ENCODE measurements at places on chromosomes 13 and 19.

- no peak for DNase-seq
Measured at GRCh38 chr19:22545751-22546150, 88.4 kb upstream of the ZNF492 start.

DNA sequence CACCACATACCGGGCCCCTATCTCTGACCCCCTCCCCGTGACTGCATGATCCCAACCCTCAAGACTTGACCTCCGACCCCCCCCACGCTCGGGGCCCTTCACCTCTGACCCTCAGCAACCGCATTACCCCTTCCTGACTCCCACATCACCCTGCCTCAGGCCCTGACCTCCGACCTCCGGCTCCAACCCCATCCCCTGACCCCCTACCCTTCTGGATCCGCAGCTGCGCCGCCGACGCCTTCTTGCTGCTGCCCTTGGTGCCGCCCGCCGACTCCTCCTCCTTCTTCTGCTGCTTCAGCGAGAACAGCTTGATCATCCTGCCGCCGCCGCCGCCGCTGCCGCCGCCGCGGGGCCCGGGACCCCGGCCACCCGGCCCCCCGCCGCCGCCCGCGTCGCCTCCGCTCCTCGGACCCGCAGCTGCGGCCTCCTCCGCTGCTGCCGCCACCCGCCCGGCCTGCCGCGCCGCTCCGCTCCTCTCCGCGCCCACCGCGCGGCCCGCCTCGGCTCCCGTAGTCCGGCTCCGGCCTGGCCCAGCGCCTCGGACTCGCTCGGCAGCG, at the start of gene UBE2M:
Gene UBE2M (minus strand): TSS at position 546 of the 557 bp plus-strand sequence. CDS start 230 bp downstream, at position 316.
- peak; percentile 61 for DNase-seq

DNA sequence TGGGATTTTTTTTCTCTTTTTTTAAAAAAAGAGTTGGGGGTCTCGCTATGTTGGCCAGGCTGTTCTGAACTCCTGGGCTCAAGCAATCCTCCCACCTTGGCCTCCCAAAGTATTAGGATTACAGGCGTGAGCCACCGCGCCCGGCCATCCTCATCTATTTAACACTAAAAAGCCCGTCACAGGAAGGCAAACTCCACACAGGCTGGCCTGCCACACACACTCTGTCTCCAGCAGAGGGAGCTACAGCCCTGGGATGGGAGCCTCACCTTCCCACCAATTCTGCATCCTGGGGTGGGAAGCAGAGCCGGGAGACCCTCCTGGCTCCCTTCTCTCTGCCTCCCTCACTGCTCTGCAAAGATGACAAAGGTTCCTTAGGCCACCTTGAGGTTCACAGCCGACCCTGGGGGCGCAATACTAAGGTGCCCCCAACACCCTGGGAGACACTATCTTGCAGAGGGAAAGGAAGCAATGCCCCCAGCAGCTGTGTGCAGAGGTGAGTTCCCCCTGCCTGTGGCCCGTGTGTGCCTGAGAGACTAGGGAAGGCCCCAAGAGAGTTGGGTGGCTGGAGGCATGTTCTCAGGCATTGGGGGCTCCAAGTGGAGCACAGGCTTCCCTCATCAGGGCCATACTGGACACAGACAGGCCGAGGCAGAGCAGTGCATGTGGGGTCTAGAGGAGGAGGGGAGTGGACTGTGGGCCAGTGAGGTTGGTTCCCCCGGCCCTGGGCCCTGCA, 27.4 kb upstream of the TIMM44 start:
- DNase-seq = no peak

- DNase-seq = no peak
Measured at GRCh38 chr13:101149735-101150384, 266.4 kb downstream of the NALCN start.

- no peak for DNase-seq
Measured at GRCh38 chr13:28231642-28232041, 93.3 kb downstream of the PAN3 start.

DNA sequence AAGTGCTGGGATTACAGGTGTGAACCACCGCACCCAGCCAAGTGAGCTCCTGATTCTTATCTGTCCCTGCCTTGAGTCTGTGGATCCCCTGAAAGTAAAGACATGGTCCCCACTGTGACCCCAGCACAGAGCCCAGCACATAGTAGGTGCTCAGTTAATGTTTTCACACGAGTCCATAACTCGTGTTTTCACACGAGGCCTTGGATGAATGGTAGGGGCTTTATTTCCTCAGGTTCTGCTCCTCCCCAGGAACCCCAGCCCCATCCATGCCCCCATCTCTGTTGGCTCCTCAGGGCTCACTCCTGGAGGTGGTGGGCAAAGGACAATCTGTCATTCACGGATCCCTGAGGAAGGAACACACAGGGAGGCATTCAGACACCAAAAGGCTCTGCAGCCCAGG, 23.6 kb upstream of the PDE4C start:
- no peak for DNase-seq

DNA sequence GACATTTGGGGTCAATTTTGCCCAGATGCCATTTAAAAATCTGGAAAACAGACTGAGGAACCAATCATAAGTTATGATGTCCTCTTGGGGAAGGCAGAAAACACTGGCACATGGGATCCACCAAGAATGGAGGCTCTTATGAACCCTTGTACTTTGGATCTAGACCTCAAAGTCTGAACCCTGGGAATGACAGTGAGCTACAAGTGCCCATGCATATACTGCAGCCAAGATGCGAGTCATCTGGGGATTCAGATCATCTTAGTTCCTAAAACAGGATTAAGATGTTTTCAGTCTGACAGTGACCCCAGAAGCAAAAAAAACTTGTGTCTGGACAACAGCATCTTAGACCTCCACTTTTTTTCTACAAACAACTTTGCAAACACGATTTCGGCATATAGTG, 100.2 kb upstream of the SIAH3 start:
- no peak for DNase-seq

DNA sequence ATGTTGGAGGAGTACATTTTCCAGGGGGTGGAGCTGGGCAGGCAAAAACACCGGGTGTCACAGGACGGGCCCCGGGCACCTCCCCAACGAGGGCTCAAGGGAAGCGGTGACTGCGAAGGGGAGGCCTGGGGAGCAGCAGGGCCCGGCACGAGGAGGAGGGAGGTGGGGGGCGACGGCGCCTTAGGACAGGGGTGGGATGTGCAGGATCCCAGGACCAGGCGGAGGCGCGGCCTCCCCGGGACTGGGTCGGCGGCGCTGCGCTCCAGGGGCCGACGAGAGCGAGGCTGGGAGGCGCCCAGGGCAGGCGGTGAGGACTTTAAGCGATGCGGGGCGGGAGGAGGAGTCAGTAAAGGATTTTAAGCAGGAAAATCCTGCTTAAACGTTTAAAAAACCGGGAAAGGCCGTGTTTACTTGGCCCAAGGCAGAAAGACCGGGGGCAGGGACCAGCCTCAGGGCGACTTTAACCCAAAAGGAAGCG, 427 bp downstream of the ZNF160 start:
- DNase-seq = peak; percentile 19

DNA sequence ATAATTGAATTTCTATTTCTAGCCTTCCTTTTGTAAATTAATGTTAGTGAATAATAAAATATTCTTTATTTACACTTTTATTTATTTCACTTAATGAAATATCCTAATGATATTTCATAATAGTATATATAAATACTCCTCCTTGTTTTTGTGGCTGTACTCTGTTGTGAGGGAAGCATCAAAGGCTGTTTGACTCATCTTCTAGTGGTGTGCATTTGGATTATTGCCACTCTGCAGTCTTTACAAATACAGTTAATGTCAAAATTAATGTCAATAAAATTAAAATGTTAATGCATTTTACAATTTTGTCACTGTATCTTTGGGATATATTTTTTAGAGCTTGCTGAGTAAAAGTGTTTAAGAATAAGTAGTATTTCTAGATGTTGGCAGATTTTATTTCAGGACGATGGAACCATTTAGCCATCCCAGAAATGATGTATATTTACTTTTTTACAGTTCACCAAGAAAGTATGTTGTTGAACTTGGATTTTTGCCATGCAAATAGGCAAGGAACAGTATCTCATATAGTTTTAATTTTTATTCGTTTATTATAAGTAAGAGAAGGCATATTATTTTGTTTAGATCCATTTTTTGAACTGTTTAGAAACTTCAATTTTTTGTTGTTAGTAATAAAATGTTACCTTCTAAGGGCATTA, 281.2 kb upstream of the SLITRK6 start:
- no peak for DNase-seq

DNA sequence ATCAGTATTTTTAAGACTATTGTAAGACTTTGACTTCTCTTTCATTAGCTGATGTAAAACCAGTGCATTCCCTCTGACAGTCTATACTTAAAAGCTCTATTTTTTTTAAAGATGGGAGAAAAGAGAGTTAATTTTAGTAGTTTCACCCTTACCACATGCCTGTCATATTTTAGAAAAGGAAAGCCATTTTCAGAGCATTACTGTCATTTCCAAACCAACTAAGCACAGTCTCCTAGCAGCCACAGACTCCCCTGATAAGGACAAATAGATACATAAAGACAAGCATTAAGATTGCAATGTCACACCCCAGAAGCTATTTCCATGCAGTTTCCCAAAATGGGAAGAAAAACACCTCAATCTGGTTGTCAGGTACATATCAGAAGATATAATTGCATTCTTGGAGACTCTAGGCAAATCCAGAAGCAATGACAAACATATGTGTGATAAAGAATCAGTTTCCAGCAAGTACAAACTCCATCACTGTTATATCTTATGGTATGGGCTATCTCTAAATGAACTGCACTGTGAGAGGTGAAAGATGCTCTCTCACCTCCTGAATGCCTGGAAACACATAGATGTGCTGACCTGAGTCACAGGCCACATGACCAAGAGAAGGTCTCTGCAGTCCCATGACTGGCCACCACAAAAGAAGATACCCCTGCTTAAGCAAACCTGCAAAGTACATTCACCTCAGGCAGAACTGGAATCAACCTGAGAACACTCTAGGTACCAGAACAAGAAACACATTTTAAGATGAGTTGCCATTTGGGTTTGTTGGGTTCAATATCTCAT, 303.3 kb downstream of the POU4F1 start:
- DNase-seq = no peak

- DNase-seq = no peak
Measured at GRCh38 chr13:51821606-51822005, 17.6 kb upstream of the DHRS12 start.

GRCh38 chr19:6213696-6214641, 65.8 kb downstream of the MLLT1 start:
- DNase-seq = no peak

DNA sequence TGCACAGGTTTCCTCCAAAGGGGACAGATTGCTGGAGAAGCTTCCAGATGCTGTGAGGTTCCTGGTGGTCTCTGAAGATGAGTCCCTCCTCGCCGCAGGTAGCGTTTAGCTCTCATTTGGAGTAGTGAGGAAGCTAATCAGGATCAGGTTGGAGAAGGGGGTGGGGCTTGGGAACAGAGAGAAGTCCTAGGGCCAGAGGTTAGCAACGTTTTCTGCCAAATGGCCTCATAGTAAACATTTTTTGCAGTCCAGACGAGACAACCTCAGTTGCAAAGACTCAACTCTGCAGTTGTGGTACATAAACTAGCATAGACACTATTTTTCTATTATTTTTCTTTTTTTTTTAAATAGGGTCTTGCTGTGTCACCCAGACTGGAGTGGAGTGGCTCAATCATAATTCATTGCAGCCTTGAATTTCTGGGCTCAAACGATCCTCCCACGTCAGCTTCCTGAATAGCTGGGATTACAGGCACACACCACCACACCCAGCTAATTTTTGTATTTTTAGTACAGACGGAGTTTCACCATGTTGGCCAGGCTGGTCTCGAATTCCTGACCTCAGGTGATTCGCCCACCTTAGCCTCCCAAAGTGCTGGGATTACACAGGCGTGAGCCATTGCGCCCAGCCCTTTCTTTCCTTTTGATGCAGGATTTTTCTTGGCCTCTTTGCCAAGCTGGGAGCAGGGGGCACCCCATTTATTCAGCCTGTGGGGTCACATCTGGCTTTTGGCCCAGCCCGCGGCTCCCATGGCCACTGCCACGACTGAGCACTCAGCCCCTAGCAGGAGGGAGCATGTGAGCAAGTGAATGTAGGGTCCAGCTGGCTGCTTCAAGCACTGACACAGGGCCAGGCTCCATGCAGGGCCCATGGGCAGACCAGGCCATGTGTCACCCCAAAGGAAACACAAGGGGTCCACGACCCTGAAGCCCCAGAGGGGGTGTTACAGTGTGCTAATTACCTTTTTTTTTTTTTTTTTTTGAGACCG, 34.4 kb upstream of the SIN3B start:
- DNase-seq = no peak

DNA sequence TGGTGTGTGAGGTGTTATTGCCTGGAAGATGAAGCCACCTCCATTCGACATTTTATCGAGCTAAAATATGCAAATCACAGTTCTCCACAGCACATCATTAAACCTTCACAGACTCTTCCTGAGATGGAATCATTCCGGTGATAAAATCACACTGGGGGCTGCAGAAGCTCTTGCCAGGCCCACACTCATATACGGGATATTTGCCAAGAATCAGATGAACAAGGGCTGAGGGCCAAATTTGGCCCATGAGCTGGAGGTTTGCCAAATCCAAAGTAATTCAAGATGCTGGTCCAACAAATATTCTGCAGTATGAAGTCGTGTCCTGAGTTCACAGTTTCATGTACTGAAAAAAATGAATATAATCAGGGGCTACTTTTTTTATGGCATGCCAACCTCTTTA, 16.7 kb upstream of the RXFP2 start:
- no peak for DNase-seq

- DNase-seq = no peak
Measured at GRCh38 chr13:59846845-59847620, 316.7 kb downstream of the DIAPH3 start.

DNA sequence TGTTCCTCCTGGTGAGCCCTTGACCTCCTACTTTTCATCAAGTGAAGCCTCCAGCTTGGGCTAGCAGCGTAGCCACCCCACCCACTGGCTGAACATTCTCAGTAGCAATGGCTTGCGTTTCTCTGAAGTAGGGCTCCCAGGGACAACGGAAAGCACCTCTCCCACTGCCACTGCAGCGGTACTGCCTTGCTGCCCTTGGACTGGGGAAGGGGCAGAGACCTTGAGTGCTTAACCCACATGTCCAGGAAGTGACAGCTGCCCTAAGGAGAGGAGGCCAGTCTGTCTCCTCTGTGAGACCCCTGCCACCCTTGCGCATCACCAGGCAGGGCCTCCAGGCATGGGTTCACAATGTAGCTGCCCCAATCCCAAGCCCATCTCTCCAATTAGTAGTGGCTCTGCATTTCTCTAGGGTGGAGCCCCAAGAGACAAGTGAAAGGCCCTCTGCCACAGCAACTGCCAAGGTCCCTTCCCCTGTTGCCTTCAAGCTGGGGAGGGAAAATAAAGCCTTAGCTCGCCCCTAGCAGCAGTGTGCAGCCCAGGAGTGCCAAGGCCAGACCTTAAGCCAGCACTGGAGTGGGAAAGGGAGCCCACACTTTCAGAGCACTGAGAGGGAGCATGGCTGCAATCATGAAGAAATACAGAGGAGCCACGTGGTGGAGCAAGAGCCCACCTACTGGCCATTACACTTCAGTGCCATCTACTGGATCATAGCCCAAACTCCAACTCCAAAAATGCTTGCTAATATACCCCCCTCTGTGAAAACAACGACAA, 175.9 kb upstream of the TRPC4 start:
- DNase-seq = no peak

DNA sequence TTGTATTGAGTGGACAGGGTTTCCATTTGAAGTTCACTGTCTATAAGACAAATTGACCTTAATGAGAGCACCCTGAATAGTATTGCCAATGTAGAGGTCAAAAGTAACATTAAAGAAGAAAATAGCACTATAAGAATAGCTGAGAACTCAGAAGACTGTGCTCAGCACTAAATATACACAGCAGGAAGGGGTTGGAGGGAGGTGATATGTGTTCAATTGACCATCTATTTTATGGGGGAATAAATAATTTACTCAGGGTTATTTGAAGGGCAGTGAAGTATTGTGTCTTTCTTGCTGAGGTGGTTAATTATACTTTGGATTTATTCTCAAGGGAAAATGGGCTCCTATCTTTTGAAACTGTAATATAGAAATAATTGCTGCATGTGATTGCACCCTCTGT, 1380.5 kb upstream of the SPRY2 start:
- DNase-seq = no peak
